M059J (cell line): ENCODE measurements at places on chromosomes 7 and 10.

GRCh38 chr10:124182088-124182541, 88.7 kb upstream of the CHST15 start:
- DNase-seq = no peak

DNA sequence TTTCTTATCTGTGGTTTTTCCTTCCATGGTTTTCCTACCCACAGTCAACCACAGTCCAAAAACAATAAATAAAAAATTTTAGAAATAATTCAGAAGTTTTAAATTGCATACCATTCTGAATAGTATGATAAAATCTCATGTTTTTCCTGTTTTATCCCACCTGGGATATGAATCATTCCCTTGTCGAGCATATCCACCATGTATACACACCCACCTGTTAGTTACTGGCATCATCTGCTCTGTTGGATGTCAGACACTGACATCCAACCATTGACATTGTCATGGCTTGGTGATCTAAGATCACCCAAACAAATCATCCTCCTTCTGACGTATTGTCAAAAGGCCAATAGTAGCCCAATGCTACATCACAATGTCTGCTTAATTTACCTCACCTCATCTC, 749.8 kb downstream of the TNS3 start:
- DNase-seq = no peak

- no peak for DNase-seq
These were observed 8.7 kb downstream of the DIP2C start for GRCh38 chr10:680745-681144.

- DNase-seq = no peak
These were observed 59.6 kb upstream of the CELF2 start for GRCh38 chr10:10958041-10958440.

GRCh38 chr7:114183311-114184088, 231.1 kb upstream of the FOXP2 start:
- DNase-seq = no peak

DNA sequence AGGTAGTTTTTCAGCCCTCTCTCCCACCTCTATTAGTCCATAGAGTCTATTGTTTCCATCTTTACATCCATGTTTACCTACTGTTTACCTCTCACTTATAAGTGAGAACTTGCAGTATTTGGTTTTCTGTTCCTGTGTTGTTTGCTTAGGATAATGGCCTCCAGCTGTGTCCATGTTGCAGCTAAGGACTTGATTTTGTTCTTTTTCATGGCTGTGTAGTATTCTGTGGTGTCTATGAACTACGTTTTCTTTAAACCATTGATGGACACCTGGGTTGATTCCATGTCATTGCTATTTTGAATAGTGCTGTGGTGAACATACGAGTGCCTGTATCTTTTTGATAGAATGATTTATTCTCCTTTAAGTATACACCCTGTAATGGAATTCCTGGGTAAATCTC, 292.4 kb downstream of the PHF14 start:
- DNase-seq = no peak

GRCh38 chr7:14875941-14876587, 26.5 kb downstream of the DGKB start:
- DNase-seq = peak; percentile 50

DNA sequence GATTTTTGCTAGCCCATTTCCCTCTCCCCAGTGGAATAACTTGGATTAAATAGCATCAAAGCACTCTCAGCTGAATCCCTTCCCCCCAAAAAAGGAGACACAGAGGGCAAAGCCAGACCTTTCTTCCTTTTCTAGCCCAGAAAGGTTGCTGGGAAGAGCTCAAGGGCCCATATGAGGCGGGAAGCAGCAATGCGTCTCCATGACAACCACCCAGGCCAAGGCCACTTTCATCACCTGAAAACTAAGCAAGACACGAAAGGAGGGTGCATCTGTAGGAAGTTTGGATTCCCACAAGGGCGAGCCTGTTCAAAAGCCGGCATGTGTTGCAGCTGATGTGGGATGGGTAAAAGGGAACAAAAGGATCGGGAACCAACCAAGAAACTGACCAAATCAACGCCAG, 229.1 kb downstream of the PLXNA4 start:
- no peak for DNase-seq

DNA sequence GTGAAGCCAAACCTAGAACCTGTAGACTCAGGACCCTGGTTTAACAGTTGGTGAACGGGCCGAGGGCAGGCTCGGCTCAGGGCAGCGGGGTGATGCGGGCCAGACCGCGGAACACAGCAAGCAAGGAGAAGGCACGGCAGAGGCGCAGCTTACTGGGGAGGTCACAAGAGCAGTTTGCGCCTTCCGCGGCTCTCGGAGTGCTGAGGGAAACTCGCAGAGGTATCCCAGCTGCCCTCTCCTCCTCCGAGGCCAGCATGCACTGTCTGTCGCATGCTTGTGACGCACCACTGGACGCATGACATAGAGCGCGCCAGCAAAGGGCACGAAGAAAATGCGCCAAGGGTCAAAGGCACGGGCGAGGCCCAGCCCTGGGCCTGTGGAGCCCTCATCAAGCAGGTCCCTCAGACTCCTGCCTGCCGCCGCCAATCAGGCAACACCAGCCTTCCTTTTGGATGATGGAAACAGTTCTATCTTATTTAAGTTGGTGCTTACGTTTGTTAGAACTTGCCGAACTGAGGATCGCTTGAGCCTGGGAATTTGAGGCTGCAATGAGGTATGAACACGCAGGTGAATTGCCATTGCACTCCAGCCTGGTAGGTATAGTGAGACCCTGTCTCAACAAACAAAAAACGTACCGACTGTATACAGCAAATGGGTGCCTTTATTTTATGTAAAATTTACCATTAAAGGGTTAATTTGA, 574.3 kb upstream of the GHITM start:
- DNase-seq = no peak

DNA sequence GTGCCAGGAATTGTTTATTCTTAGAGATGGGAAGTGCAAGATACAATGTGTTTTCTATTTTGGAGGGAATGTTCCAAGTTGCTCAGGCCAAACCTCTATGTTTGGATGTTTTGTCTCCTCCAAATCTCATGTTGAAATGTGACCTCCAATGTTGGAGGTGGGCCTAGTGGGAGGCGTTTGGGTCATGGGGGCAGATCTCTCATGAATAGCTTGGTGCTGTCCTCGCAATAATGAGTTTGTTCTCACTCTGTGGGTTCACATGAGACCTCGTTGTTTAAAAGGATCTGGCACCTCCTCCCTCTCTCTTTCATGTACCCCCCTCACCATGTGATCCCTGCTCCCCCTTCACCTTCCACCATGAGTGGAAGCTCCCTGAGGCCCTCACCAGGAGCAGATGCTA, 8.3 kb upstream of the GDF10 start:
- DNase-seq = no peak

GRCh38 chr10:121414366-121415062, 183.7 kb downstream of the FGFR2 start:
- DNase-seq = peak; percentile 9

DNA sequence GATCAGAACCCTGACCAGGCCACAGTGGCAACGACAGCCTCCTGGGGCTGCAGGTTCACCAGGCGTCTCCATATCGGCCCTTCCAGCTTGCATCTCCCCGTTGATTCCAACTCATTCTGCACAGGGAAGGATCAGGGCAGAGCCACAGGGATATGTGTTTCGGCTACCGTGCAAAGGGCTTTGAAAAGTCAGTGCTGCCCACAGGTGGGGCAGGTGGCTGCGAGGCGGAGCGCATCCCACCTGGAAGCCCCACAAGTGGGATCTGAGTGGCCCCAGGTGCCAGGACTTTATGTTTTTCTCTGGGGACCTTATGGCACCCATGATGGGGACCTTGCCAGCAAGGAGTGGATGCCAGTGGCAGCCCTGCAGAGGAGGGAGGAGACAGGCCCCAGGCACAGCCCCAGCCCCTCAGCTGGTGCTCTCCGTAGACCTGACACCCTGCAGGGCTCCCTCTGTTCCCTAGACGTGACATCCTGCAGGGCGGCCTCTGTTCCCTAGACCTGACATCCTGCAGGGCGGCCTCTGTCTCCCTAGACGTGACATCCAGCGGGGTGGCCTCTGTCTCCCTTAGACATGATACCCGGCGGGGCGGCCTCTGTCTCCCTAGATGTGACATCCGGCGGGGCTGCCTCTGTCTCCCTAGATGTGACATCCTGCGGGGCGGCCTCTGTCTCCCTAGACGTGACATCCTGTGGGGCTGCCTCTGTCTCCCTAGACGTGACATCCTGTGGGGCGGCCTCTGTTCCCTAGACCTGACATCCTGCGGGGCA, 189.4 kb downstream of the ELFN1 start:
- DNase-seq = no peak

- no peak for DNase-seq
These were observed 66.1 kb downstream of the RBM33 start for GRCh38 chr7:155710530-155710929.

DNA sequence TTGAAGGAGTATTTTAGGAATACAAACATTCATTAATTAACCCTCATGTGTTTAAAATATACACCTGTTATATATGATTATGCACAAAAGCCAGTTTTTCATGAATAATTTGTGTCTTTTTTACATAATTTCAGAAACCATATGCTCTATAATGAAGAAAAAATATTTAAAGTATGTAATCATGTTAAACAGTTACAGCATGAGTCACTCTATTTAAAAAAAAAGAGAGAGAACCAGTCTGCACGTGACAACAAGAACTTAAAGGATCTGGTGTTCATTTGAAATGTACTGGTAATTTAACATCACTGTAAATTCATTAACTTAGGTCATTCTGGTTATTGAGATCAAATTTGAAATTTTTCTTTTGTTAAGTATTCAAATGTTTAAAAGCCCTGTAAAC, 228.5 kb downstream of the CACNB2 start:
- no peak for DNase-seq

GRCh38 chr7:16930946-16931345, 49.2 kb upstream of the AGR3 start:
- no peak for DNase-seq

DNA sequence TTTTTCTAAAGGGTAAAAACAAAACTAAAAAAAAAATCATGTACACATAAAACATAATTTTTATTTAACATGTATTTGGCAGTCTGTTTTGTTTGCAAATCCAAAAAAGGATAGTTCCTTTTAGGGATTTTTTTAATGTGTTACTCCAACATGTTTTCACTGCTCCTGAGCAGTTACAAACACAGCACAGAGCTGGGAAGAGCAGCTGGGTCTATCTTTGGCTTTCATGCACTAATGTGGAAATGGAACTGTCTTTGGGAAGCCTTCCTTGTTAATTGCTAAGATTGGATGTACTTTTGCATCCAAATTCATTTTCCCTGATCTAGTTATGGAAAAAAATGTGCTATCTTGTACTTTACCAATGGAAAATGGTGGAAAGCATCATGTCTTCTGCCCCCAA, 1035.1 kb downstream of the CNTNAP2 start:
- no peak for DNase-seq

DNA sequence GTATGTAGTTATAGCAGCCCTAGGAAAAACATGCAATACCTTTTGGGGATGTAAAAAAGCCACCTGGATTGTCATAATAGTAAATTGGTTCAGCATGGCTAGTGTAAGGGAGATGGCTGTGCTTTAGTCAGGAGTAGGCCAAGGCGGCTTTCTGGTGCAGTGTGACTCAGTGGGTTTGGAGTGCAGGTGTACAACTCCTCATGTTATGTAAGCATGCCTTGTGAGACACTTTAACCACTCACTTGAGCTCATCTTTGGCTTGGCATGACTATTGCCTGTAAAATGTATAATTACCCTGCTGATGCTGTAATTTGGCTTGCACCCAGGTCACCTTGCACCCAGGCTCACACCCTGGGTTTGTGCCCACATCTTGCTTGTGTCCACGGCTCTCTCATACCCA, 239.2 kb upstream of the GLI3 start:
- no peak for DNase-seq

GRCh38 chr7:44072364-44073231, 7.2 kb upstream of the PGAM2 start:
- DNase-seq = peak; percentile 97

DNA sequence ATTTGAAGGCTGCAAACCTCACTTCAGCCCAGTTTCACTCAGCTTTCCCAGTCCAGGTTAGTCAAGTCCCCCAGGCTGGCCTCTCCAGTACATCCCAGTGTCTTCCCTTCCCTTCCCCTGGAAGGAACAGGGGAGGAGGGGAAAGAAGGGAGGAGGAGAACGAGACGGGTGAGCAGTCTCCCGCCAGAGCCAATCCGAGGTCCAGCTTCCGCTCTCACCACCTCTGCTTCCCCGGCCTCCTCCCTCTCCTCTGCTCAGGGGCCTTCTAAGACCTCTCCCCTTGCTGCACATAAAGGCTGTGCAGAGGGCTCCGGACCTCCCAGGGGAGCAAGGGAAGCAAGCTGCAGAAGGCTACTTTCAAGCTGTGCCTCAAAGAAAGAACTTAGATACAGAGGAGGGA, 4.1 kb downstream of the ATG9B start:
- DNase-seq = no peak

GRCh38 chr7:24201226-24201625, 82.8 kb upstream of the NPY start:
- no peak for DNase-seq

DNA sequence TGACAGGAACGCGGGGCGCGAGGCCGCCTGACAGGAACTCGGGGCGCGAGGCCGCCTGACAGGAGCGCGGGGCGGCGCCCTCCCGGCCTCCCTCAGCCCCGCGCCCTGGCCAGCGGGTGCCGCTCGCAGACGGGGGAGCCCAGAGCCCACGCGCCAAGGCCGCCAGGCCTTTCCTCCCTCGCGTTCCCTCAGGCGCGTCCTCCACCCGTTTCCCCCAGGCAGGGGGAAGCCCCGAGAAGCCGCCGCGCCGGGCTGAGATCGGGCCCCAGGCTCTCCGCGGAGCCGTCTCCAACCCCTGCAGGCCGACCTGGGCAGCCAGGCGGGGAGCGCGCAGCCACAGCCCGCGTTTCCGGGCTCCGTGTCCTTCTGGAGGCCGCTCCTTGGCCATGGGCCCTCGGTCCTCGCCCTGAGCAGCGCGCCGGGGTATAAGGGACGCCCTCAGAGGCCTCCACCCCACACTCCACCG, 17.7 kb downstream of the PTPRN2 start:
- no peak for DNase-seq

- no peak for DNase-seq
These were observed 238.2 kb downstream of the BUB3 start for GRCh38 chr10:123392182-123392963.

- DNase-seq = peak; percentile 36
These were observed 24.1 kb upstream of the ABCA13 start for GRCh38 chr7:48147078-48147591.

DNA sequence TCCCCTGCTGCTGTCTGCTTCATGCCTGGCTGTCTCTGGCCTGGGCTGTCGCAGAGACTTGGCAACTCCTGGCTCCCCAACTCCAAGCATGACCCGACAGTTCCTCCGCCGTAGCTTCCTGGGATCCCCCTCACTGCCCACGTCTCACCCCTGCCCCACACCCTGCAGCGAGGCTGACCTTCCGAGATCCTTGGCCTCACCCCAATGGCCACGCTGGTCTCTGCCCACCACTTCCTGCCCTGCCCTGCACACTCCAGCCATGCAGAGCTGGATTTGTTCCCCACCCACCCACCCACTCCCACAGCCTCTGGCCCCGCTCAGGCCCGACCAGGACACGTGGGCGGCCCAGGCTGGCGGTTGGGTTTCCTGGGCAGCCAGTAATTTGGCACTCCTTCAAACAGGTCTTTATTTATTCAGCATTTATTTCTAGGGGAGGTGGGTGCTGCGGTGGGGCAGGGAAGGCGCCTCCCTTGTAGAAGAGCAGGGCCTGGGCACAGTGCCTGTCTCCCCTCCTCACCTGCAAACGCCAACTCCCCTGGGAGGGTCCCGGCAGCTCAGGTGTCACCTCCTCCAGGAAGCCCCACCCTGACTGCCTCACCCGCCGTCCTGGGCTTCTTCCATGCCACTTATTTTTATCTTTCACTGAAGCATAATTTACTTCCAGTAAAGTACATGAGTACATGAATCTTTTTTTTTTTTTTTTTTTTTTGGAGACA, 25.5 kb downstream of the GTF2IRD1 start:
- DNase-seq = peak; percentile 79
